ENCODE measurements at places on chromosomes 7 and 10. TPM values are rescaled to one million over a fixed set of nuclear protein-coding genes. Genes with fewer than 3 reads are reported as not detected.

DNA sequence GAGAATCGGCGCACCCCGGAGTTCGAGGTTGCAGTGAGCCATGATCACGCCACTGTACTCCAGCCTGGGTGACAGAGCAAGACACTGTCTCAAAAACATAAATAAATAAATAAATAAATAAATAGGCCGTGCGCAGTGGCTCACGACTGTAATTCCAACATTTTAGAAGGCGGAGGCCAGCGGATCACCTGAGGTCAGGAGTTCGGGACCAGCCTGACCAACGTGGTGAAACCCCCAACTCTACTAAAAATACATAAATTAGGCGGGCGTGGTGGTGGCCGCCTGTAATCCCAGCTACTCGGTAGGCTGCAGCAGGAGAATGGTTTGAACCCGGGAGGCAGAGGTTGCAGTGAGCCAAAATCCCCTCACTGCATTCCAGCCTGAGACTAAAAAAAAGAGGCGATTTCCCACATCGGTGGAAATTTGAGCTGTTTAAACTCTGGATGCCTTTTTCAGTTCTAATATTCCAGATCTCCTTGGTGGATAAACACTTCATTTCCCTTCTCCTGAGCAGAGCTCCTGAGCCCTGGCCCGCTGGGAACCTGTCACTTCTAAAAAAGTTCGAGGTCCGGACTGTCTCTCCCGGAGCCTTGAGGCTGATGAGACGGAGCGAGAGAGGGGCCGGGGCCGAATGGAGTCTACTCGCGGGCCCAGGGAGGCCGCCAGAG is 2.0 kb upstream of the NFKB2 start:
- no peak for DNase-seq

DNA sequence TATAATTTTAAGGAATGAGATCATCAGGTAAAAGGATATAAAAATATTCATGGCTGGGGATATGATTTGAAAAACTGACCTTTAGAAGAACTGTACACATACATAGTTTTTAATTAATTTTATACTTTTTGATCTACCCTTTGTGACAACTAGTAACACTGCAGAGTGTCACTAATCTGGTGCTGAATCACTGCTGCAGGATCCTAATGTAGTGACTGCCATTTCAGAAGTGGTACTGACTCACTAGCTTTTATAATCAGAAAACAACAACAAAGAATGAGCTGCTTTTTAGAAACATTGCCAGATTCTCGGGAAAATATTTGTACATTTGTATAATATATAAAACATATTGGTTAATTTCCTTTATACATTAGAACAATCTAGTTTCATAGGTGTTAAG is 110.4 kb downstream of the HIPK2 start:
- no peak for DNase-seq

GRCh38 chr7:30880125-30880720 is 31.4 kb upstream of the AQP1 start:
- DNase-seq: no peak

The CLDN4 gene
- 15.5 TPM for total RNA-seq

- DNase-seq: no peak
Measured at GRCh38 chr7:38306914-38307313, 33.5 kb upstream of the TARP start.

GRCh38 chr10:1132584-1132983 is 76.4 kb downstream of the WDR37 start:
- no peak for DNase-seq

The ZNF804B gene
- total RNA-seq: not detected

The NODAL gene
- total RNA-seq: 84.7 TPM

The PRLHR gene
- total RNA-seq: not detected

The C7orf33 gene
- total RNA-seq: not detected

The MSMB gene
- not detected for total RNA-seq

- no peak for DNase-seq
Measured at GRCh38 chr10:58651040-58651439, 138.4 kb downstream of the BICC1 start.

The NFE2L3 gene
- total RNA-seq: 46.9 TPM

The FBXO24 gene
- total RNA-seq: 0.85 TPM

GRCh38 chr10:110094786-110095185 is 87.0 kb downstream of the ADD3 start:
- DNase-seq: no peak

DNA sequence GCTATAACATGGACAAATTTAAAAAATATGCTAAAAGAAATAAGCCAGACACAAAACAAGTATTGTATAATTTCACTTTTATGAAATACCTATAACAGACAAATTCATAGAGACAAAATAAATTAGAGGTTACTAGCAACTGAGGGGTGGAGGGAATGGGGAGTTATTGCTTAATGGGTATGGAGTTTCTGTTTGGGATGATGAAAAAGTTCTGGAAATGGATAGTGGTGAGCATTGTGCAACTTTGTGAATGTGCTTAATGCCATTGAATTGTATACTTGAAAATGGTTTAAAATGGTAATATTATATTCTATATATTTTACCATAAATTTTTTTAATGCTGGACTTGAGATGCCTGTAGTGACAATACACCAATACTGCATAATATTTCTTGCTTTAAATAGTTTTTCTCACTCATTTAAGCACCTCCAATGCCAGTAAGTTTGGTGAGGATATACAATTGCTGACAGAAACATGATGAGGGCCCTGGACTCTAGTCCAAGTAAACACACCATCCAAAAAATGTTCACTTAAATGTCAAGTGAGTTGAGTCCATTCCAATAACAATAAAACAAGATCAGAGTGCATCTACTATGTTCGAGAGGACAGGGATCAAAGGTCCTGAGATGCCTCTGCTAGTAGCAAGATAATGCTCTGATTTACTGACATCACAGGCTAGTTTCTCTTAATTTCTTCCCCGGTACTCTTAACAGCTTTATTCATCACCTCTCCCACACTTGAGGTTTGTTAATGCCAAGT is 71.9 kb downstream of the NT5C2 start:
- no peak for DNase-seq

GRCh38 chr7:105413887-105414437 is 25.2 kb upstream of the SRPK2 start:
- no peak for DNase-seq

DNA sequence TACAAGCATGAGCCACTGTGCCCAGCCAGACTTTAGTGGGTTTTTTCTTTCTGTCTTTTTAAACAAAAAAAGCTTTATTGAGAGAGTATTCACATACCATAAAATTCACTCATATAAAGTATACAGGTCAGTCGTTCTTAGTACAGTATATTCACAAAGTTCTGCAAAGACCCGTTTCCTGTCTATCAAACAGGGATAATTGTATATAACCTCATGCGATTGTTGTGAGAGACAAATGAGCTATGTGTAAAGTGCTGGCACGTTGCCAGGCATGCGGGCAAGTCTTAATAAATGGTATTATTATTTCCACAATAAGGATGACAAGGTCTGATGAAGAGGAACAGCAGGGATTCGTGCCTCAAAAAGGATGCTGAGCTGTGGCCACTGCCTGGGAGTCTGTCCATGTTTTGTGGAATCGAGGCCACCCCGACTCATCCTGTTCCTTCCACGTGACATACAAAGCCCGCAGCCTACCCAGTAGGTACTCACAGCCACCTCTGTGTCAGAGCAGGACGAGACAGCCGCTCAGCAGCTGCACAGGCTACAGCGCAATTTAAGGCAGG is 51.6 kb downstream of the SMKR1 start:
- no peak for DNase-seq

DNA sequence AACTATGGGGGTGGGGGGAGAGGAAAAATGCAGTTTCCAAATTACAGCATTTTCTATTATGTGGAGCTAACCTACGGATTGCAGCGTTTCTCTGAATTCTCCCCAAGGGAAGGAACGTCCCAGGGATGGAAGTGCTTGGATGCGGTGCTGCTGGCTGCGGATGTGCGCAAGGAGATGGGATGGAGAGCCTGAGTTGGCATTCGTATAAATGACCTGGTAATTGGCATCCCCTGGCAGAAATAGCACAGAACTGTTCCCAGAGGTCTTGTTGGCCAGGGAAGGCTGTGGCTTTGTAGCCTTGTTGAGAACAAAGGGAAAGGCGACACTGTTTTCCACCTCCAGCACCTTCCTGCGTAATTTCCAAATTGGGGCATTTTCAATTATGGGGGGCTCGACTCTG is 2.7 kb downstream of the ORAI2 start:
- no peak for DNase-seq

The NEURL1 gene
- 1.2 TPM for total RNA-seq

DNA sequence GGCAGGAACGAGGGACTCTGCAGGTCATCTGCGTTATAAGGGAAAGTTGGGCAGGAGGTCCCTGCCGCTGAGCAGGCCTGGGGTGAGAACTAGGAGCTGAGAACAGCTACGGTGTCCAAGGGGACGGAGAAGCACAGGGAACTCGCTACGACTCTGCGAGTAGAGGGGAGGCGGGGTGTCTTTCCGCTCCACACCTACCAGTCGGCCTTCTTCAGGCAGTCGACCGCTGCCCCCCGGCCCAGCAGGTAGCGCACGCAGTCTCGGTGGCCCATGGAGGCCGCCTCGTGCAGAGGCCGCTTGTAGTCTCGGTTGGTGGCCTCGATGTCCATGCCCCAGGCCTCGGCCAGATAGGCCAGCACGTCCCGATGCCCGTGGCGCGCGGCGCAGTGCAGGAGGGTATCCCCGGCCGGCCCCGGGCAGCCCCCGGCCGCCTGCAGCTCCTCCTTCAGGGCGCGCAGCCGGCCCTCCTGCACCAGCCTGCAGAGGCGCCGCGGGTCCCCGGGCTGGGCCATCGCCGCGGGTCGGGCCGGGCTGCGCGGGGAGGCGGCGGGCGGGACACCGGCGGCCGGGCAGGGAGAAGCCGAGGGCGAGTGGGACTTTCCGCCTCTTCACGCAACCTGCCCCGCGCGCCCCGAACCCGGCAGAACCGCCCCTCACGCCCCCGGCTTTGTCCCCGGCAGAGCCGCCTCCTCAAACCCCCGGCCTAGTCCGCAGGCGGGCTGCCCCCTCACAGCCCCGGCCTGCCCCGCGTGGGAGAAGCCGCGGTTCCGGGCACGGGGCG is 660 bp downstream of the ANKRD16 start:
- peak; percentile 70 for DNase-seq

Measured in H9 (cell line).